ENCODE measurements at places on chromosomes 7 and 10. TPM values are rescaled to one million over a fixed set of nuclear protein-coding genes. Genes with fewer than 3 reads are reported as not detected.

- no peak for DNase-seq
These were observed 52.8 kb downstream of the PWWP2B start for GRCh38 chr10:132449811-132450181.

- no peak for DNase-seq
These were observed 10.8 kb downstream of the GNA12 start for GRCh38 chr7:2833083-2833910.

DNA sequence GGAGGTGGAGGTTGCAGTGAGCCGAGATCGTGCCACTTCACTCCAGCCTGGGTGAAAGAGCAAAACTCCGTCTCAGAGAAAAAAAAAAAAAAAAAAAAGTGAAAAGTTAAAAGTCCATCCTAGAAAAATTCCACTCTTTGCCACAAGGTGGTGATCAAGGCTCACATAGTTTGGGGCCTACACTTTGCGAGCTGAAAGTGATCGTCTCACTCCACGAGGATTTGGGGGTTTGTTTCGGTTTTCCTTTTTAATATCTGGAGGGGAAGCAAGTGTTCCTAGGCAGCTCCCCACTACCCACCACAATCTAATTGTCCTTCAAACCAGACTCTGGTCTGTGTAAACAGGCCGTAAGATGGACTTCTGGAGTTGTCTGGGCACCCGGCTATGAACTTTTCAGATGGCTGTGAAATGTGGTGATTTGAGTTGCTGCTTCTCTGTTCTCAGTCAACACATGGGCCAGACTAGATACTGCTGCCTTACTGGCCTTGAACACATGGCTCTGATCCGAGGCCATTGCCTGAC is 27.1 kb downstream of the PRLHR start:
- DNase-seq, result peak; percentile 31

GRCh38 chr7:50697748-50698147 is 84.9 kb downstream of the GRB10 start:
- DNase-seq, result no peak

Gene NPFFR1
- 1.2 TPM for total RNA-seq

- no peak for DNase-seq
These were observed 172.6 kb upstream of the PRPS1L1 start for GRCh38 chr7:18200266-18200665.

DNA sequence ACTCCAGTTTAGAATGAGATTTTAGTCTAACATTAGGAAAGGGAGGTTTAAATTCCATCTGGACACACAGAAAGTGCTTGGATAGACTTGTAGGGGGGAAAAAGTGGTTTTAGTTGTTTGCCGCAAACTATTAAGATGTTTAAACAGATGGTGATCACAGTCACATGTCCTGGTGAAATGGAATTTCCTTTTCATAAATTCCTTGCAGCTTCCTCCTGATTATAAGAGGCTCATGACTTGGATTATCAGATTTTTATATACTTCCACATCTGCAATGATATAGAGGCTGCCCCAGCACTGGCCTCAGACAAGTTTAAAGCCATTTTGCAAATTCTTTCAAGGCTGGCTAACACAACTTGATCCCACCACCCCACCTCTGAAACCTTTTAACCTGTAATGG is 106.4 kb upstream of the ARMC3 start:
- no peak for DNase-seq

DNA sequence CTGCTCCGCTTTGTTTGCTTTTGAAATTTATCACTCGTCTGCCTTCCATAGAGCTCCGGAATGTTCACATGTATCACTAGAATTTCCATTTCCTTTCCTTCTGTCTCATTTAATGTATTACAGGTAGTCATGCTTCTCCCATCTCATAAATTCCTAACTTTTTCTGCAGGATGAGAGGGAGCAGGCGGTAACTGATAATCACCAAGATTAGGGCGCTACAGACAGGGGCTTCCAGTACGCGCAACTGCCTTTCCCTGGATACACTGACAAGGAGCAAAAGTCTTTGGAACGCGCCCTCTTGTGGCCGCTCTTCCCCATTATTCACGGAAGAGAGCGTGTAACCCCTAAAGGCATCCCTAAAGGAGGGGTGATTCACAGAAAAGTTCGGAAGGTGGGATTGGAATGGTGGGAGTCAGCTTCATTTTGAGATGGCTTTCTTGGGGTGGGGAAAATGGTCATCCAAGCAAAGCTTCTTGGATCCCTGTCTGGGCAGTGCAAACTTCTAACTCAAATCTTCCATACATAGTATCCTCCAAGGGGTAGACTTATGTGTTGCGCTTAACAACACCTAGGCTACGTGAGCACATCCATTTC is 6.5 kb downstream of the INHBA start:
- DNase-seq, result peak; percentile 30

DNA sequence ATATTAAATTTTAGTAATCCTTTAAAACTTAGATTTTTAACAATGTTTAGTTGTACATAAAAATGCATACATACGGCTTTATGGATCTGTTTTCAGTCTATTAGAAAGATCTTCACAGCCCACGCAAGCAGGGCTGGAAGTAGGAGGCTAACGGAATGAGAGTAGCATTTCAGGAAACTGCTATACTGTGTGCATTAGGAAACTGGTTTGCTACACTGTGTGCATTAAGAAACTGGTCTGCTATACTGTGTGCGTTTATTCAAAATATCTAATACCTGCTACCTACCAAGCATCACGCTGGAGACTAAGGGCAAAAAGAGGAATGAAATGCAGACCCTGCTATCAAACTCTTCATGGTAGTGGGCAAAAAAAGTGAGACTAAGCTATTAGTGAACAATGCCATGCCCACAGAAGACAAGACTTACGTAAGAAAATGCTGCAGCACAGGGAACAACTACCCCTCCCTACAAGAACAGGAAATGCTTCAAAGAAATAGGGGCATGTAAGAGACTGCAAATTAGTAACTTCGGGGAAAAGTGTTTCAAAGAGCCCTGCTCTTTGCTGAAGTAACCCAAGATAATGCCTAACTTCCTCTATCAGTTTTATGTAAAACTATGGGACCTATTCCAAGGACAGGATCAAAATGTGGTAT is 11.3 kb downstream of the RAB11FIP2 start:
- DNase-seq, result no peak

GRCh38 chr7:106466867-106467266 is 182.1 kb upstream of the NAMPT start:
- DNase-seq, result no peak

GRCh38 chr10:28935061-28935460 is 257.7 kb downstream of the BAMBI start:
- no peak for DNase-seq

- no peak for DNase-seq
These were observed 75.7 kb upstream of the PDE1C start for GRCh38 chr7:32145911-32146310.

Gene C7orf57
- total RNA-seq, result under 0.01 TPM

Gene AGAP9
- 1.2 TPM for total RNA-seq

Gene ERVW-1
- not detected for total RNA-seq

DNA sequence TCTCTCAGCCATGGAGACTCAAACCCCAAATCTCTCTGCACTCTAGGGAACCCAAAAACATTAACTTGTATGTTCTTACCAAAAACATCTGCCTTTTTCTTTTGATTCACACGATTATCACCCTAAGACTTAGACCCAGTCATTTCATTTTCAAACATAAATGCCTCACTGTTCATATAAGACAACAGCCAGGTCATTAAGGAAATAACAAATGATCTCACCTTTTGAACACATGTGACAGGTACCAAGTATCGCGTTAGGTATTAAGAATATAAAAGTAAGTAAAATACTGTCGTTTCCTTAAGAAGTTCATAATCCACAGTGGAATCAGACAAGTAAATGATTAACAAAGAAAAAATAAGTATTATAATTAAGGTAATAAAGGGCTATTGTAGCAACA is 8.8 kb downstream of the TM9SF3 start:
- DNase-seq, result no peak

DNA sequence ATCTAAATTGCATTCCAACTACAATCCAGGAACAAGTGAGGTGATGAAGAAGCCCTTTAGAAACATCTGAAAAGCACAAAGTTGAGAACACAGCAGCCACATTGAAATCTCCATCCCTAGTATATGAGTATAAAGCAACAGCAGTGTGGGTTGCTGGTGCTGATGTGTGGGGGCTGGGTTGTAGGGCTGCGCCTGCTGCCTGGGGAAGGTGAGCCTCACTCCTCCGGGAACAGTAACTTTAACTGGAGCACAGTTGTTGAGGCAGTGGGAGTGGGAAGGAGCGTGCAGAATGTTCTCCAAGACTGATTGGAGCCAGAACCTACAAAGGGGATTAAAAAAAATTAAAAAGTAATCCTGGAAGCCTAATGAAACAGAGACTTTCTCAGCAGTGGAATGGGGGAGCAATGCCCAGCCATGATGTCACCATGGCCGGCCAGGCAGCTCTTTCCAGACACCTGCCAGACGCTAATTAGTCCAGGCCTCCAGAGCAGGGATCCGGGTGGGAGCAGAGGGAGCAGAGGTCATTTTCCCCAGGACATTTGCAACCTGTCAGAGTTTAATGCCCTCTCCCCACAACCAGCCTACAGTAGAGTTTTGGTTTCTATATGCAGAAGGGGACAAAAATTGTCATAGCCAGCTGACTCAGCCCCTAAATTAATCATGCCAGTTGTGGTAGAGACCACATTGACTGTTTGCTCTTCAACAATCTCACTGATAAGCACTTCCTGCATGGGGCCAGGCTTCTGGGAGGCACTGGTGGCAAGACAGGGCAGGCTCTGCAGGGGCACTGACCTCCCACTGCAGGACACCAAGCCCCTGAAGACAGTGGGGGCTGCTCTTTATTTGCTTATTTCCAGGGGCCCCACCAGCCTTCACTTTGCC is 133.0 kb upstream of the ZNF32 start:
- no peak for DNase-seq

Gene MACC1
- 0.41 TPM for total RNA-seq

DNA sequence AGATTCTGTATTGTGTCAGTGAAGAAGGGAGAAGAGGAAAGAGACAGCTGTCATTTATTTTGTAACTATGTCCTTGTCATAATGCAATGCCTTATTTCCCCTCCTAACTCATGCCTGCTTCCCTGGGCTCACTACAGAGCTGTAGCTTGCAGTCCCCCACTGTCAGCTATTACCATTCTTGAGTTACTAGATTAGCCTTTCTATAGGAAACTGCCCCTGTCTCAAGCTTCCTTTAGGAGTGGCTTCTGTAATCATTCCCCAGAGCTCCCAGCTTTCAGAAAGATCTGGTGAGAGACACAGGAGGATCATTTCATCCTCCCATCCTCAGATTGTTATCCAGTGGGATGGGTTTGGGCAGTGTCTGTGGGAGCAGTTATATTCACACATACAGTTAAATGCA is 32.4 kb upstream of the SMKR1 start:
- no peak for DNase-seq

DNA sequence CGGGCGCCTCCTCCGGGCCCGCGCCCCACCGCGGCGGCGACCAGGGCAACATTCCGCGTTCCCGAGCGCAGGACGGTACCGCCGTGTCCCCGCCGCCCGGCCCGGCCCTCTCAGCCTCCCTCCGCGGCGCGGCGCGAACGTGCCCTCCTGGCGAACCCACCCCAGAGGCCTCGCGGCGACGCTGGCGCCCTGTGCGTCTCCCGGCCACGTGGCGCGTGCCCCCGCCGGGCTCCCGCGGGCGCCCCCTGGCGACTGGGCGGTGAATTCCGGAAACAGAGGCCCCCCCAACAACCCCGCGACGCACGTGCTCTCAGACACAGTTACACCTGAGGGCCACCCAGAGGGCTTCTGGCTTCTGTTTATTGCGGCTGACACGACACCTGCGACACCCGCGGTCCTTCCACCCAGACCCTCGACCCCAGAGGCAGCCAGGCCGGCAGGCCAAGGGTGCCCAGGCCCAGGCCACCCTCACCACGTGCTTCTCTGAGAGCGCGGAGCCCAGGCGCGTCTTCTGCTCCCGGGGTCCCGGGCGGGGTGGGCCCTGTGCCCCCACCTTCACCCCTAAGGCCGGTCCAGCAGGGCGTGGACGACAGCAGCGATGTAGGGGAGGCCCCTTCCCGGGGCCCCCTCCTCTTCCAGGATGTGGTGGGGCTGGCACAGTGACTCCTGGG is at the start of gene SAP25:
TSS of gene SAP25 (minus strand) at position 210 of the 671 bp plus-strand sequence. CDS start at position 52, 158 bp downstream.
- no peak for DNase-seq

Gene HTR7
- total RNA-seq, result 14.3 TPM

DNA sequence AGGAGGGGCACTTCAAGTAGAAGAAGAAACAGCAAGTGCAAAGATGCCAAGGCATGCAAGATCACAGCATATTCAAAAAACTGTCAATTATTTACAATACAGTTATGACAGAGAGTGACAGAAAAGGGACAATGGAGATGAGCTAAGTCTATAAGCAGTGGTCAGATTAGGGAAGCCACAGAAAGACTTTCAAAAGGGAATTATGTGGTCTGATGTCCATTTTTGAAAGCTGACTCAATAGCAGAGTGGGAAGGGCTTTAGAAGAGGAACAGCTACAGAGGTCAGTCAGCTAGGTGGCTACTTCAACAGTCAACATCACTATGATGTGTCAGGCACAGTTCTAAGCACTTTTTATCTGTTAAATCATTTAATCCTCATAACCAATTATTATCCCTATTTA is 45.2 kb upstream of the SPOCK2 start:
- no peak for DNase-seq

DNA sequence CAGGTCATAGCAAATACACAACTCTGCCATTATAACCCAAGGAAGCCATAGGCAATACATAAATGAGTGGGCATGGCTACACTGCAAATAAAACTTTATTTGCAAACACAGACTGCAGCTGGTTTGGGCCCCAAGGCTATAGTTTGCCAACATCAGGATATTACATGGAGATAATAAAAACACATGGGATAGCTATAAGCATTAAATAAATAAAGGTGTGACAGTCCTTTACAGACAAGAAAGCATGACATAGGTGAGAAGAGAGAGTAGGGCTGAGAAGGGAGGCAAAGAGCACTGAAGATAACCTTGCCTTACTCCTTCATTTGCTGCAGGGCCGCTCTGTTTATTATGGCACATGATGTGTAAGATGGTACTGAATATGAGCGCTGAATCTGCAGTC is 135.1 kb upstream of the GHITM start:
- DNase-seq, result no peak

DNA sequence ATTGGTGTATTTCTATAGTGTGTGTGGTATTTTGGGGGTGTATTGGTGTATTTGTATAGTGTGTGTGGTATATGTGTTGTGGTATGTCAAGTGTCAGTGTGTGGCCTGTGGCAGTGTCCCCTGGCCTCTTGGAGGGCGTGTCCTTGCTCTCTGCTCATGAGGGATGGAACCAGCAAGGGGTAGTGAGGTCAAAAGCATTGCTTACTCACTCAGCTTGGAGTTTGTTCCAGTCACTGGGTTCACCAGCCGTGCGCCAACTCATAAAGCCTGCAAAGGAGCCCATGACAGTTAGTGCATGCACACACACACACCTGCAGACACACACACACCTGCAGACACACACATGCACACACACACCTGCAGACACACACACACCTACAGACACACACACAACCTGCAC is 4.3 kb upstream of the TRPV6 start:
- DNase-seq, result no peak

Gene SRGN
- 22.4 TPM for total RNA-seq

Gene IRF5
- 1.2 TPM for total RNA-seq

GRCh38 chr10:94146313-94146712 is 152.6 kb downstream of the PLCE1 start:
- DNase-seq, result no peak

- DNase-seq, result no peak
These were observed 1.2 kb upstream of the SMARCD3 start for GRCh38 chr7:151249732-151250072.

Gene OR2A42
- under 0.01 TPM for total RNA-seq

Gene NRCAM
- 143 TPM for total RNA-seq

- DNase-seq, result peak; percentile 30
These were observed 2.4 kb upstream of the CNOT4 start for GRCh38 chr7:135512135-135512887.

GRCh38 chr7:126690104-126690503 is 562.6 kb downstream of the GRM8 start:
- DNase-seq, result no peak

- no peak for DNase-seq
These were observed 93.1 kb upstream of the CXCL12 start for GRCh38 chr10:44478040-44478439.
